ENCODE measurements at places on chromosomes 12 and 14. TPM values are rescaled to one million over a fixed set of nuclear protein-coding genes. Genes with fewer than 3 reads are reported as not detected.

The PPP4R4 gene
- 0.45 TPM for total RNA-seq

The OR6C2 gene
- total RNA-seq, result not detected

The ASPG gene
- total RNA-seq, result not detected

The CLEC1A gene
- total RNA-seq, result not detected

The ATN1 gene
- 12.1 TPM for total RNA-seq

The A2M gene
- total RNA-seq, result 4.4 TPM

The SERPINA6 gene
- not detected for total RNA-seq

The KLHL33 gene
- total RNA-seq, result 0.50 TPM

The MYF5 gene
- not detected for total RNA-seq

The SRGAP1 gene
- 4.9 TPM for total RNA-seq

The MANSC4 gene
- not detected for total RNA-seq

The CPM gene
- 7.4 TPM for total RNA-seq

The MORN3 gene
- total RNA-seq, result under 0.01 TPM

The ARHGDIB gene
- 3.7 TPM for total RNA-seq

The TTC9 gene
- under 0.01 TPM for total RNA-seq

The PRICKLE1 gene
- 2.9 TPM for total RNA-seq

The KRT6A gene
- 0.30 TPM for total RNA-seq

The OR9K2 gene
- total RNA-seq, result not detected

The DEPDC4 gene
- 1.9 TPM for total RNA-seq

The DIO3 gene
- not detected for total RNA-seq

The ACRBP gene
- 0.89 TPM for total RNA-seq
